Right kidney (tissue), 9 donors: ENCODE measurements at places on chromosomes 16 and 17.
A peak's percentile ranks its signal among the peaks of the same experiment; 100 is the strongest.

- DNase-seq: peak; percentile 87
Observed at GRCh38 chr17:75633486-75634375, 497 bp downstream of the SMIM5 start.

DNA sequence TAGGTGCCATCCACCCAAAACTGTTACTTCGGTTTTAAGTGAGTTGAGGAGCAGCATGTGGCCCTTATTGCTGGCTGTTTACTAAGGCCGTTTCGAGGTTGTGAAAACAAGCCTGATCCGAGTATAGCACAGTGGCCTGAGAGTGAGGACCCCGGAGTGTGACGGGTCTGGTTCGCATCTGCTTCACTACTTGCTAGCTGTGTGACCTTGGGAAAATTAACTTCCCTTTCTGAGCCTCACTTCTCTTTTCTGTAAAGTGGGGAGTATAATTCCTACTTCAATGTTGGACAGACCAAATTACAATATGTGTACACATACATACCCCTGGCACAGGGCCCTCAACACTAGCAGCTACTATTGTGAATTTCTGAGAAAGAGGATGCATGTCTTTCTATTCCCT is 11.7 kb upstream of the HEATR6 start:
- DNase-seq: no peak

DNA sequence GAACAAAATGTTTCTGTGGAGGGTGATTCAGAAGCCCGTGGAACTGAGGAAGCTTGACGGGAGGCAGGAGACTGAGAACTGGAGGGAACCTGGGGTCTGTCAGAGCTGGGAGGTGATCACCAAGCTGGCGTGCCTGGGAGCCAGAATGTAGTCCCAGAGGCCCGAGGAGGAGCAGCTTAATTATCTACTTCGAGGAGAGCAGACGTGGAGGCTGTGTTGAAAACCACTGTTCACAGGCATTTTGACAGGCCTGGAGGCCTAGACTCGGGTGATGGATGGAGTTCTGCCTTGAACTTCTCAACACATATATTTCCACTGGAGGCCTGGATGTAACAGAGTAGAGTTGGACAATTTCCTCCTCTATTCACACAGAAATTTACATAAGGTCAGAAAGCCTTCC is 177.7 kb upstream of the SALL1 start:
- no peak for DNase-seq

DNA sequence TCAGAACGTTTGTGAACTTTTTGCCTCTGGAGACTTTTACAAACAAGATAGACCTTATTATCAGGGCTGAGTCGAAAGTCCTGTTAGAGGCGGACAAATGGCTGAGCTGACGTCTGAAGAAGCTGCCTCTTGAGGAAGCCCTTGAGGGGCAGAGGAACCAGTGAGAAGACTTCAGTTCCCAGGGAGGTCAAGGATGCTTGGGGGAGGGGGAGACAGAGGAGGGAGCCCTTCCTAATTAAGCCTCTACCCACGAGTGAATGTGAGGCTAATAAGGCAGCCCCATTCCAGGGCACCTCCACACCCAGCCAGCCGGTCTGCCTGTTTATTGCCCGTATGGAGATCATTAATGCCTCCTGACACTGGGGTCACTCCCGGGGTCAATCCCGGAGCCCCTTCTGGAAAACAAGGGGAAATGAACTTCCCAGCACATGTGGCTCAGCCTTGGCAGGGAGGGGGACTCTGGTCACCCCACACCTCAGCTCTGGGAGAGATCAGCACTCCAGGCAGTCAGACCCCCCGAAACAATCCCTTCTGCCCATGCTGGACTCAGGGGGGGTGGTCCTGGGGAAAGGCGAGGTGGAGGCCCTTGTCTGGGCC is 9.2 kb upstream of the TBX4 start:
- DNase-seq: no peak

- no peak for DNase-seq
Observed at GRCh38 chr17:14310101-14310500, 9.2 kb downstream of the HS3ST3B1 start.
